Stimulated activated CD4-positive, alpha-beta T cell treated with anti-CD3 and anti-CD28 coated beads, Interleukin-15, amount 100 ng/mL, for 1 hour (primary cell): ENCODE measurements at places on chromosomes 12 and 14.

GRCh38 chr14:65471038-65471878 is 58.7 kb downstream of the FUT8 start:
- DNase-seq = no peak

DNA sequence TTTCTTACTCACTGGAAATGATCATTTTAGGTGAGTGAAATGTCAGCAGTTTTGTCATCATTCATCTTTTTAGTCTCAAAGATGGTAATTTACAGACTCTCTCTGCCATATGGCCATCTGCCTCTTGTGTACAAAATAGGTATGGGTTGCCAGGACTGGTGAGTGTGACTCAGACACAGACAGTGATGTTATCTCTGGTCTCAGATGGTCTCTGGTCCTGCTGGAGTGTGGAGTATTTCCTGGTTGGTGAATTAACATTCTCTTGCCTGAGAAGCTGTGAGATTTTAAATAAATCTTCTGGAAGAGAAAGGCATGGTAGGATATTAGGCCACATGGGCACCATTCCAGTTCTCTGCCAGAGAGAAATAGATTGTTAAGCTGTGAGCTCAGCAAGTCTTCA is 207.0 kb downstream of the ATP23 start:
- no peak for DNase-seq

GRCh38 chr12:85468356-85469157 is 188.5 kb downstream of the ALX1 start:
- DNase-seq = no peak

DNA sequence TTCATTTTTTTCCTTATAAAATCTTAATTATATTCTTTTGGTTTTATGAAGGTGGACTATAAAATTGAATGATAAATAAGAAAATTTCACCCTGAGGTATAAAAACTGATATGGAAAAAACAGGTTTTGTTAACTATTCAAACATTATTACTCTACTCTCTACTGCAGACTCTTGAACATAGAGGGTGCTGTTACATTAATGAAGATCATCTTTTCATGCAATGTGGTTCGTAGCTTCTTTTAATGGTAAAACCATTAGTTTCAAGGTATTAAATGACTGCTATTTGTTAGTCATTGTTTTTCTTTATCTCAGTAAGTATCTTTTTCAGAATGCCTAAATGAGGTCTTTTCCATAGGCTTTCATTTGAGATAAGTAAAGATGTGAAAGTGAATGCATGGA is 510.4 kb downstream of the SLC16A7 start:
- no peak for DNase-seq

DNA sequence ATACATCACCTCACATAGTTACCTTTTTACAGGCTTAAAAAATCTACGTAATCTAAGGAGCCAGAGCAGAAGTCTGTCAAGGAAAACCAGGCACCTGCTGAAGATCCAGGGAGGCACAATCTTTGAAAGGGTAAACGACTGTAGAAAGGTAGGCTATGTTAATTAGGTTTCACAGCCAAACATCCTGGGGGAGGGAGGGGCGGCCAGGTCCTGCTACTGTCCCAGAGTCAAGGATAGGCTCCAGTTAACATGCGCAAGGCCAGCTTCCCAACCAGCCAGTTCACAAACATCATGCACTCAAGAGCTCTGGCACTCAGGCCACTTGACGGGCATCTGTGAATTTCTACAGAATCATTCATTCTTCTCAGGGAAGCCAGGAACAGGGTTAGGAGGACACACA is 22.9 kb downstream of the NIN start:
- no peak for DNase-seq

DNA sequence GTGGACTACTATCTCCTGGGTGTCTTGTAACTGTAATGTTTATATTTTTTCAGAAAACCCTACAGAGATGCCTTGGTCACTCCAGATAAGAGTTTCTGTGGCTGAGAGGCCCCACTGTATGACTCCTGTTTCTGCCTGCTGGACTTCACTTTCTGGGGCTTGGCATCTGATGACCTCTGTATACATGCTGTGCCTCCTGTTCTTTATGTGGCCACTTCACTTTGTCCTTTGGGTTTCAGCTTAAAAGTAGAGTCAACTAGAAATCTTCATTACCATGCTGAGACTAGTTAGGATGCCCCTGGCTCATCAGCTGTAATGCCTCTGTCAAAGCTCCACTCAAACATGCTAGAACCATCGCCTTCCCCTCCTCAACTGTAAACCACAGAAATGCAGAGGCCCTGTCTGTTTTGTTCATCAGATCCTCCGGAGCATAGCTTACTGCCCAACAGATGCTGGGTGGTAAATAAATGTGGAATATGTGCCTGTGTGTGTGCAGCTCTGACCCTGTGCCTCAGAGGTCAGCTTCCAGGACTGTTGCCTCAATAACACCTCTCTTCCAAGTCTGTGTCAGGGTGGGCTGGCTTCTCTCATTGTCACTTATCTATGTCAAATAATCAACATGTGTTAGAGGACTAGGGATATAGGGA is 25.5 kb downstream of the ZNF664 start:
- no peak for DNase-seq

GRCh38 chr12:114774197-114774596 is 90.2 kb upstream of the TBX3 start:
- DNase-seq = no peak

DNA sequence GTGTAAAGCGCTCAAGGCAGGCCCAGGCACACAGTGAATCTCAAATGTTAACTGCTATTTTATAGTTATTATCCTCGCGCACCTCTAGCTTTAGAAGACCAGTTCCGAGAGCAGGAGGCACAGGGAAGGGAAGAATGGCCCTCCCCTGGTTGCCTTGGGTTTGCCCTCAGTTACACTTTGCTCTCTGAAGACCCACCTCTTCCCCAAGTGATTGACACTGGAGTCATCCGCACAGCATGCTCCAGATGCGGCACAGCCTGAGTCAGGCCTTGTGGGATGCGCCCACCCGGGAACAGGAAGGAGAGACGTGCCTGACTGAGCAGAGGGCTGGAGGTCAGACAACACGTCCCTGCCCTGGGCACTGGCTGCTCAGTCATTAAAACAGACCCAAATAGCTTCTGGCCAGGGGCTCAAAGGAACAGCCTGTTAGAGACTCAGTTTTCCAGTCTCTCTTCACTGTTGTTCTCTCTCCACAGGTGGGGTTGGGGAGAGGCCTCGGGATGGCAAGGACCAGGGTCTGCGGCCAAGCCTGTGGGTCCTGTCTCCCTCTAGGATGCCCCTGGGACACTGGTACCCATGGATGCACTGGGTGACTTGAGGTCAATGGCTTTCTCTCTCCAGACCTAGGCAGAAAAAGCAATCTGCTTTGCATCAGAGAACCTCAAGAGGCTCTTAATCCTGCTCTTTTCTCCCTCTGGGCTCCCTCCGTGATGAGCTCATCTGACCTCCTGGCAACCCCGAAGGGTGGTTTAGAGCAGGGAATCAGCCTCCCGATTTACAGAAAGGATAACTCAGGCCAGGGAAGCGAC is 13.6 kb upstream of the MLXIP start:
- DNase-seq = no peak

DNA sequence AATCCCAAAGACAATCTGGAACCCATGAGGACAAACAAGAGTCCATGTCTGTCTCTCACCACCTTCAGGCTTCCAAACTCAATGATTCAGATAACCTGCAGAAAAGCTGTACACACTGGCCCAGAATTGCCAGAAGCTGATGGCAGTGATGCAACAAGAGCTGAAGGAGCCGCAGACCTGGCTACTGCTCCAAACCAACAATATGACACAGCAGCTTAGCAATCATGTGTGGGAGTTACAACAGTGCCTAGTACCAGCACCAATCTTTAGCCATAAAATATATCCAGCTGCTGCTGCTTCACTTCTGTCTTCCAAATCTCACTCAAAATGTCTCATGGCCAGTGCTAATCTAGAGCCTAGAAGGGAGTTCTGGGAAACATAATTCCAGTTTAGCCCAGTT is 22.0 kb downstream of the RPS6KA5 start:
- no peak for DNase-seq

DNA sequence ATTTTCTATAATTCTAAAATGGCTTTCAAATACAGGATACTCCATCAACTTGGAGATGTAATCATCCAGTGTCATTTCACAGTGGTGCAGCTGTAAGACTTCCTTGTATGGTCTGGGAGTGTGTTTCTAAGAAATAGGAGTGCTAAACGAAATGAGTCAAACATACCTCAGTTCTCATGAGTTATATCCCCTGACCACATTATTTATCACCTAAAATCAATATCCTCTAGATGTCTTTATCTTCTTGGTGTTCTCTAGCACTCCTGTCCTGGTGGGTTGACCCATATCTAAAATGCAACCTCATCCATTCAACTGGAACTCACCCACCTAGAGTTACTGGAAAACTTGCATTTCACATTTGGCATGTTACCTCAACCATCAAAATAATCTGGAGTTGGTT is 33.2 kb downstream of the TMEM30B start:
- DNase-seq = no peak

GRCh38 chr12:23707270-23707669 is 242.2 kb downstream of the SOX5 start:
- DNase-seq = no peak

- DNase-seq = no peak
Measured at GRCh38 chr12:104220931-104221330, 5.4 kb downstream of the TXNRD1 start.

DNA sequence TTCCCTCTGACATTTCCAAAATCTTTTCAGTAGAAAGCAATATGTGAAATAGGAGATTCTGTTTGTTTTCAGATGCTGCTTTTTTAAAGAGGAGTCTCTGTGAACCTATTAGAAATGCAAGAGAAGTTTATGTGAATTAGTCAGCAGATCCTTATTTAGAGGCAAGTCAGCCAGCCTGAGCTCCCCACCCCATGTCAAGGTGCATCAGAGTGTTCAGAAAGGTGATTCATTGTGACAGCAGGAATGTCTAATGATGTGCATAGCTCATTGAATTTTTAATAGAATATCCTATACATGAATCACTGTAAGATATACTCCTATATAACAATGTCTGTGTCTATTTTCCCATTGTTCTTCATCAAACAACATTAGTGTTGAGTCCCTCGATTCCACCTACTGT is 1222.4 kb upstream of the USP15 start:
- DNase-seq = no peak

DNA sequence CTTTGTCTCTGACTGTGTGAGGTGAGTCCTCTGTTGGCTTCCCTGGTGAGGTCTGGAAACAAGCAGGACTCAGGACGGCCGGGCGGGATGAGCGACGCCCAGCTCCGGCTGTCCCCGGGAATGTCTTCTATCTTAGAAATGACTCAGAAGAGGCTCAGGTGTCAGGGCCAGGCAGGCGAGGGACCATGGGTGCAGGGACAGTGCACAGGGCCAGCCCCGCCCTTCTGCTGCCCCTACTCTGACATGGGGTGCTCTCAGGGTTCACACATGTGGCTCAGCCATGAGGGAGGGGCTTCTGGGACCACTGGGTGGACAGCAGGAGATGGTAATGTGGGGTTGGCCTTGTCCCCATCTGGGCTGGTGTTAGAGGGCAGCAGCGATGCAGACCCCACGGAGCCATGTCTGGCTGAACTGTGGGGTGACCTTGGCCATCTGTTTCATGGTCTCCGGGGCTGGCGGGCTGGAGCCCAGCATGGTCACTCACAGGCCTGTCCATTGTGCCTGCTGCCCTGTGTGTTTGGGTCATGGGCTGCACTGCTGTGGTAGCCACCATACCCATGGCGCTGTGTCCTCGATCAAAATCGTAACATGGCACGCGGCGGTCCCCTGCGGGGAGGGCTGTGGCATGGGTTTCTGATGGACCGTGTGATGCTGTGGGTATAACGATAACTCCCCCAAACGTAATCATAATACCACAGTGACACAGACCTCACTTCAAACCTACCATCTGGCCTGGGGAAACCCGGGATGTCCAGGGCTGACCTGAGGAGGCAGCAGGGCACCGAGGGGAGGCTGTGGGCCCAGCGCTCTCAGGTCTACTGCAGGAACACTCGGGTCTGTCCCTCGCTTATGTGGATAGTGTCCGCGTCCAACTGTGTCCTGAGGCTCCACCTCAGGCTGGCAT is 368.8 kb downstream of the TMEM121 start:
- DNase-seq = no peak

DNA sequence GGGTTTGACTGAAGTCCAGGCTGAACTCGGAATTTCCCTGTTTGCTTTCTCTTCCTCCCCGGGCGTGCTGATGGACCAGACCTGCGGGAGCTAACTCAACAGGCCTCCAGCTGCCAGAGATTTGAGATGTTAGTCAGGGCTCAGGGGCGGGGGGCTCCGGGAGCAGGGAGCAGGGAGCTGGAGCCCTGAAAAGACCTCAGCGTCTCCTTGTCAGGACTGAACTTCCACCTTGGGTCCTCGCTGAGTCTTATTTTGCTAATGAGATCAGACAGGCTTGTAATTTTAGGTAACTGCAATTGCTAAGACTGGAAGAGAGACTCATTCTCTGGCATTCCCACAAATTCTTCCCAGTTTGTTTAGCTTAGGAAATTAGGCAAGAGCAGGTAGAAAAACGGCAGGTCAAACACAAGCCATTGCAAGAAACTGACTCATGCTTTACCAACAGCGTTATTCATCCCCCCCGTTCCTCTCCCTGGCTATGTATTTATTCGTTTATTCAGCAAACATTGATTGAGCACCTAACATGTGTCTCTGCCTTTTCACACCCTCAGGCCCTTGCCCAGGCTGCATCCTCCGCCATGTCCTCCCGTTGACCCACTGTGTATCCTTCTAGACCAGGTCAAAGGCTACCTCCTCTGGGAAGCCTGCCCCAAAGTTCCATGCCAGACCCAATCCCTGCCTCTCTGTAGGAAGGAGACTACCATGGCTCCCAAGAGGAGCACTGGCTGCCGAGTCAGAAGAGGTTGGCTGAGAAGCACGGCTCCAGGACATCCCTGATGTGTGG is 80.4 kb upstream of the DIO3 start:
- no peak for DNase-seq

DNA sequence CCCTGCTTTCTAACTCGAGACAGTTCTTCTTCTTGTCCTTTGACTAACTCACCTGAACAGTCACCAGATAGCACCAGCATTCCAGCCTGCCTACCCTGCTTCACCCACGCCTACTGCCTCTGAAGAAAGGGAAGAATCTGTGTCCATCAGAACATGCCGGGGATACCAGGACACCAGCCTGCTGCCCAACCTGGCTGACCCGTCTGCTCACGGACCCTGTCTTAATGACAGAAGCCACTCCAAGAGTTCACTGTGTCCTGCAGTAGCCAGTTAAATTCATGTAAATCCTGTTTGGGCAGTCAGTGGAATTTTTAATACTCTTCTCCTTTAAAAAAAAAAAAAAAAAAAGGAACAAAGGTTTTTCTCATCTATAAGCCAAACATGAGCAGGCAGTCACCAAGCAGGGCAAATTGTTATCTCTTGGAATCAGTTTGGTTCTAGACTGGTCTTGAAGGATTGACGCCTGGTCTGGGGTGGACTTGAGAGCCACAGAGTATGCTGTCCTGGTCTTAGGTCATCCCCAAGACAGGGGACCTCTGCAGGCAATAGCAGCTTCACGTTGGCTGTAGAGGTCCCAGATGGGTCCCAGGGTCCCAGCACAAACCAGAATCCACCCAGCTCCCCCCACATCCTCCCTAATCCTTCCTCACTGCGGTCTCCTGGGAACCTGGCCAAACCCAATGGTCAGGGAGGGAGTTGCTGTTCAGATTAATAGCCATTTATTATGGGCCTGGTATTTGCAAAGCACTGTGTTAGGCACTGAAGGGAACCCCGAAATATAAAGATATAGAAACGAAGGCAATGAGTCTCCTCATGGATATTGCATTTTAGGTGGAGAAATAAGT is 181.1 kb upstream of the HIF1A start:
- no peak for DNase-seq
